Urinary bladder (tissue), 4 donors: ENCODE measurements at places on chromosomes 11 and 22. TPM values are rescaled to one million over a fixed set of nuclear protein-coding genes. Genes with fewer than 3 reads are reported as not detected.

DNA sequence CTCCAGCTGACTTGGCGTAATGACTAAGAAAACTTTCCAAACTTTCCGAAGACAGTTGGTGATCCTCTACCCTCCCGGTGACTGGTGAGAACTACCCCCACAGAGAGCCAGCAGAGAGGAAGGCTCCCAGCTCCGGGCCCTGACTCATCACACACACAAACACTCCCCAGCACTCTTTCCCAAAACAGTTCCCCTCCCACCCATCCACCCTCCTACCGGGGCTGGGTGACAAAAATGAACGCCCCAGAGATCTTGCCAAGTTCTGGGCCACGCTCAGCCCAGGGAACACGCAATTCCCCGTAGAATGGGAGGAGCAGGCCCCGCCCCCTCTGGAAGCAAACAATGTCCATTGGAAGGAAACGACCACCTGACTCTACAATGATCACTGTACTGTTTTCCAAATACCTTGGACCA is 21.3 kb upstream of the JAM3 start:
- no peak for DNase-seq

- DNase-seq, result no peak
These were observed 70.8 kb upstream of the PITPNB start for GRCh38 chr22:27989758-27990450.

DNA sequence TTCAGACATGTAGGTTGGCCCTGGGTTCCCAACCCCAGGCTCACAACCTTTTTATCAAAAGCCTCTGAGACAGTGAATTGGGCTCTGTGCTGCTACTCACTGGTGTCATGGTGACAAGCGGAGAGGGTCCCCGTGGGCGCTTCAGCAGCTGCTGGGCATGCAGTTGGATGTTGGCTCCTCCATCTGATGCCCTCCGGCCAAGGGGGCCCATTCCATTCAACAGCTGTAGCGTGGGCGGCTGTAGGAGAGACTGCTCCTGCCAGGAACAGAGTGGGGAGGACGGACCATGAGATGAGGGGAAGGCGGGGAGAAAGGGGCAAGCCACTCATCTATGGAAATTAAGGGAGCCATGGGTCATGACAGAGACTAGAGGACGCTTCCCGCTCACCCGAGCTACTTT is 36.0 kb upstream of the APOA1 start:
- no peak for DNase-seq

GRCh38 chr22:19396934-19397733 is 34.4 kb downstream of the HIRA start:
- DNase-seq, result no peak

GRCh38 chr11:2621894-2622293 is 77.9 kb downstream of the KCNQ1OT1 start:
- DNase-seq, result no peak

- no peak for DNase-seq
These were observed 1.6 kb upstream of the ELFN2 start for GRCh38 chr22:37428649-37429586.

APLNR gene
- total RNA-seq, result 50.7 TPM

DNA sequence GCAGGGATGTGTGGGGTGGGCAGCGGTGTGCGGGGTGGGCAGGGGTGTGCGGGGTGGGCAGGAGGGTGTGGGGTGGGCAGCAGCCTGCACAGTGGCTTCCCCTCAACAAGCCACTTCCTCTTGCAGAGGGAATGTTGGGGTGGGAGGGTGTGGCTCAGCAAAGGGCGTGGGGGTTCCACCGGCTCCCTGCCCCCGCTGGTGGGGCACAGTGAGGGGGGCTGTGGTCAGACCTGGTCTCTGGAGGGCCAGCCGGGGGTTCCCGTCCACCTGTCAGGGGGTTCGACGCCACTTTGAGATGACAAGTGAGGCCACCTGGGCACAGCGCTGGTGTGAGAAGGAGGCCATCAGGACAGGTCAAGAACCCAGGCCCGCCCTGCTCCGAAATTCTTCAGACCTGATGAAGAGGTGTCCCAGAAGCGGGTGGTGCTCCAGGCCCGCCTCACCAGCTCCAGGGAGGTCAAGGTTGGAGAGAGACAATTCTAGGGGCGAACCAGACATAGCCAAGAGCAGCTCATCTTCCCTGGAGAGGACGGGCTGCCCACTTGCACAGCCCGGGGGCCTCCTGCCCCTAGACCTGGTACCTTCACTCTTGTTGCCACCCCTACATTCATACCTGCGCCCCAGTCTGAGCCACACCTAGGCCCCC is 1.3 kb downstream of the C11orf21 start:
- DNase-seq, result no peak

GRIK4 gene
- 0.37 TPM for total RNA-seq

- DNase-seq, result no peak
These were observed 19.4 kb downstream of the RNF185 start for GRCh38 chr22:31179345-31179744.

DNA sequence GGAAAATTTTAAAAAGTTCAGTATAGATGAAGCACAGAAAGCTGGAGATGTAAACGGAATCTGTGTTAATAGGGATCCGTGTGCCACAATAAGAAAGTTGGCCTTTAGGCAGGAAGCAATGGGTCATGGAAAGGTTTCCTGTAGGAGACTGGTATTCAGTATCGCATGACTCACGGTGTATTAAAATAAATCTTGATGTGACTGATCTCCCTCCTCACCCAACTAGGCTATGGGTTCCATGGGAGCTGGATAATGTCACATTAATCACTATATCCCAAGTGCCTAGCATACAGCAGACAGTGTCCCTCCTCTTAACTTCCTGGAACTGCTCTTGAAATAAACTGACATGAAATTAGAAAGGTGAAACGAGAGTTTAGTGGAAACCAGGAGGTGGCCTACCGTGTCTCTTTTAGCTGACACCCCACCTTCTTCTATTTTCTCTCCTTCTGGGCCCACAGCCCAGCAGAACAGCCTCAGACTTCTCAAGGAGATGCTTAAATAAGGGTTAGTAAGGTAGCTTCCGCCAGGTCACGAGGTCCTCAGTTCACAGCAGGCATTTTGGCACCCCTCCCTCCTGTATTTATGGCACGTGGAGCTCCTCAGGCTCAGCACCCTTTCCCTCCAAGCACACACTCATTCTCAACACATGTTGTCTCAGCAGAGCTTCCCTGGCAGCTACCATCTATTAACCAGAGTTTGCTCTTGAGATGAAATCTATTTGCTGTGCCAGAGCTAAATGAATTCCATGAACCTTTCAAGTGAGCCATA is 118.8 kb downstream of the NXPE2 start:
- DNase-seq, result no peak

DNA sequence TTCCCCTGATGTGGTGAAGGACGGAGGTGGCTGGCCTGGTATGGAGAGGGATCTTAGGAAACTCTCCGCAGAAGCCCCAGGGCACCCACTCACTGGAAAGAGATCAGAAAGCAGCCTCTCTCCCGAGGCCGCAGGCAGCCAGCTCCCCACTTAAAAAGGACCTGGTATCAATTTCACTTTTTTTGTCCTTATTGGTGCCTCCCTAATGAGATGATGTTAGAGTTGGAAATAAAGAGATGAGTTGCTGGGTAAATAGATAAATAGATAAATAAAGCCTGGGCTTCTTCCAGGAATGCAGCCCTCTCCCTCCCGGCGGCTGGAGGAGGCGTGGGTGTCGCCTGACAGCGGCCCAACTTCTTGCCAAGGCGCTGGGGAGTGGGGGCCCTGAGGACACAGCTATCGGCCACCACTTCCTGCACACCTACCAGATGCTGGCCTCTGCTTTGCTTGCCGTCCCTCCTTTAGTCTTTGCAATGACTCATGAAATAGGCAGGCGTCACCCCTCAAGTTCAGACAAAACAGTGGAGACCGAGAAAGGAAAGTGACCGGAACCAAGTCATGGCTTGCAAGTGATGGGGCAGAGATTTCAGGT is 42.9 kb downstream of the LINC01488 start:
- DNase-seq, result no peak
